ENCODE measurements at places on chromosomes 2 and 18.

DNA sequence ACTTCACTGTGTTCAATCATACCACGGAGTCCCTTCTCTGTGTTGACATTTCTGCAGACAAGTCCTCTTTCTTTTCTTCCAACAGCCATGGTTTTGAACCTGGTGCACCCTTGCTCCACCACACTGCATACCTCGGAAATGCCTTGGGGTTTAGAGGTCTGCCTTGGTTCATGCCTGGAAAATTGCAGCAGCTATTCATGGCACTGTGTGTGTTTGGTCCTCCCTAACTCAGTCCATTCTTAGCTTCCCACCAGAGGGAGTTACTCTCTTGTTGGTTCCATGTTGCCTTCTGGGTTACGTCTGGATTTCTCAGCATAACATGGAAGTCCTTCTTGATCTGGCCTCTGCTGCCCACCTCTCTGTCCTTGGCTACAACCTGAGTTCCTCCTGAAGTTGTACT is 206.0 kb downstream of the FHOD3 start:
- DNase-seq = no peak

GRCh38 chr2:100581277-100581612 is 18.5 kb downstream of the PDCL3 start:
- DNase-seq = no peak

- no peak for DNase-seq
These were observed 182.9 kb downstream of the MYO1B start for GRCh38 chr2:191428141-191428540.

- no peak for DNase-seq
These were observed 180.6 kb upstream of the SH3BP4 start for GRCh38 chr2:234771176-234771575.

DNA sequence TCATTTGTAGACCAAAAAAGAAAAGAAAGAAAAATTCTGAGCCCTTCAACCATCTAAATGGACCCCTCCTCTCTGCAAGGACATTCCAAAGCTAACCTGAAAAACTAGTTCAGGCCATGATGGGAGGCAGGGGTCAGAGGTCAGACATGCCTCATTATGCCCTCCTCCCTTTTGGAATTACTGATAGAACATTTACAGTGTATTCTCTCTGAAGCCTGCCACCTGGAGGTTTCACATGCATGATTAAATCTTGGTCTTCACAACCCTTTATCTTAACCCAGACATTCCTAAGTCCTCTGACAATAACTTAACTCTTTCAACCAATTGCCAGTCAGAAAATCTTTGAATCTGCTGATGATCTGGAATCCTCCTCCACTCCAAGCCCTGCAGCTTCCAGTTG is 86.0 kb downstream of the SPP2 start:
- no peak for DNase-seq

GRCh38 chr2:694174-694573 is 17.0 kb upstream of the TMEM18 start:
- no peak for DNase-seq

GRCh38 chr2:53941749-53942148 is 29.0 kb downstream of the PSME4 start:
- no peak for DNase-seq

Measured in AML-193 (cell line).